NCI-H2081 (cell line): ENCODE measurements at places on chromosomes 2 and 18.

DNA sequence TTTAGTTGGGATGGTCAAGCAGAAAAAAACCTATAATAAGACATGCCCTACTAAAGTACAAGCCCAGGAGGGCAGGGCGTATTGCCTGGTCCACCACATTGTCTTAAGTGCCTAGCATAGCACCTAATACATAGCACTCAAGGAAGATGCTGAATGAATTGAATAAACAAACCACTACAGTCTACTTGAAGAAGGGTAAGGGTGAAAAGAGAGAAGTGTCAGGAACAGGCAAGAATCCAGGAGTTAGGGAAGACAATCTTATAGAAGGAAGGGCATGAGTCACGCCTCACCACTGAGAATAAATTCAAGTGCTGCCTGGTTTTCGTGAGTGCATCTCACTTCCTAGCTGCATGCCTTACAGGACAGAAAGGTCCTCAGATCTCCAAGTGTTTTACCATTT lies 13.9 kb downstream of the SLC19A3 start:
- no peak for DNase-seq

GRCh38 chr2:201233812-201234662 lies 26.3 kb upstream of the CASP8 start:
- DNase-seq: peak; percentile 7

DNA sequence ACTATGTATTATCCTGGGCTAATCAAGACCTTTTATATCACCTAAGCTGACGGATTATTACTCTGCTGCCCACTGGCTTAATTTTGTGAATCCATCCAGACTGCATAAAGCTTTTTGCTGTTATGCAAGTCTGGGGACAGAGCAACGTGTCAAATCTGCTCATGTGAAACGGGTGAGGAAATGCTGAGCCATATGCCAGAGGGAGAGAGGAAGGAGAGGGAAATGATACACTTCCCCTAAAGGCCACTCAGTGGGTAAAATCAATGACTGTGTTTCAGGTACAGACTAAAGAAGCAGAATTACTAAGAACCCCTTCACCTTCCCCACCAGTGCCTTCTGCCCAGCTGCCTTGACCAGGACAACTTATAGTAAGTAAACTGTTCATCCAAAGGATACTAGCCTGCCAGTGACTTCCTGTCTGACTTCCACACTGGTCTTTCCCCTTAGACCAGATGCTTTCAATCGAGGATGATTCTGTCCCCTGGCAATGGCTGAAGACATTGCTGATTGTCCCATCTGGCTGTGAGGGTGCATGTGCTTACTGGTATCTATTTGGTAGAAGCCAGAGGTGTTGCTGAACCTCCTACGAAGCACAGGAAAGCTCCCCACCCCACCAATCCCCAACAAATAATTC lies 43.0 kb downstream of the STAT1 start:
- DNase-seq: no peak

DNA sequence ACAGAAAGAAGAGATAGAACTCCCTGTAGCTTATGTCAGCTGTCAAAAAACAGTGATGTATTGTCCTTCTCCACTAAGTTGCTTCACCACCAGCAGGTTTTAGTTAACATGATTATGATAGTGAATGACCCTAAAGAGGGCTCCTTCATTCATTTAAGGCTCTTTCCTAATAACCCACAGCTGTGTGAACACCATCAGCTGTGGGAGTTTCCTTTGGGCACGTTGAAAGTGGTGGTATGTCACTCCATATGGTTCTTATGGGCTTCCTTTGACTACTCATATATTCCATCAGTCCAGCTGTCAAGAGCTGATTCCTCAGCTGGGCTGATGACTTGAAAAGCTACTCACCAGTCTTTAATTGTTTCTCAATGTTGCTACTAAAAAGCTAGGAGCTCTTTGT lies 210.3 kb downstream of the UBE2E3 start:
- no peak for DNase-seq

- DNase-seq: no peak
These were observed 301.2 kb downstream of the NCKAP5 start for GRCh38 chr2:133266926-133267590.

DNA sequence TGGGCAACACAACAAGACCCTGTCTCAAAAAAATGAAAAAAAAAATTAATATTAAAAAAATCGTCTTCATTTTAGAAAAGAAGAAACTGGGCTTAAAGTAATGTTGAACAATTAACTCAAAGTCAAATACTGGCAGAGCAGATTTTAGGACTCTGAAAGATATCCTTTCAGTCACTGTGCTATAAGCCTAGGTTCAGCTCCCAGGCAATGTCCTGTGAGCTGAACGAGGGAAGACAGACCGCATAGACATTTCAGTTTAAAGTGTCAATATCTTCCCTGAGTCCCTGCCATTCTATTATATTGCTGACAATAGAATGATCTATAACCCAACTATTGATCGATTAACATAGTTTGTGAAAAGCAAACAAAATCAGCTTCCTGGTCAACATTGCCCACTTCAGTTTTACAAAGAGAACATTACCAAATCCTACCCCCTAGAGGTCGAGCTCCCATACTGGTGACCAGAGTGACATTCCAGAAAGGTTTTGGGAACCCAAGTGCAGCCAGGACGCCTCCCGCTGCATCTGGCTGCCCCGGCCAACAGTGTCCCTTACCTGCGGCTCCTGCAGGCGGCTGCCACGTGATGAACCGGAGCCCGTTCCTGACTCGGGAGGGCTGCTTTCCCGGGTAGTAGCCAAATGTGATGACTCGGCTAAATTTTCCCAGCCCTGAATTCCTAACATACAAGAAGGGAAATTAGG lies 639 bp downstream of the MRO start:
- DNase-seq: peak; percentile 12

DNA sequence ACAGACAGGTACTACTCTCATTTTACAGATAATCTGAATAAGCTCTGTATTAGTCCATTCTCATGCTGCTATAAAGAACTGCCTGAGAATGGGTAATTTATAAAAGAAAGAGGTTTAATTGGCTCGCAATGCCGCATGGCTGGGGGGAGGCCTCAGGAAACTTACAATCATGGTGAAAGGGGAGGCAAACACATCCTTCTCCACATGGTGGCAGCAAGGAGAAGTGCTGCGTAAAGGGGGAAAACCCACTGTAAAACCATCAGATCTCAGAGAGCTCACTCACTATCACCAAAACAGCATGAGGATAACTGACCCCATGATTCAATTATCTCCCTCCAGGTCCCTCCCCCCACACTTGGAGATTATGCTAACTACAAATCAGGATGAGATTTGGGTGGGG lies 254.4 kb downstream of the KCNE4 start:
- DNase-seq: peak; percentile 44

DNA sequence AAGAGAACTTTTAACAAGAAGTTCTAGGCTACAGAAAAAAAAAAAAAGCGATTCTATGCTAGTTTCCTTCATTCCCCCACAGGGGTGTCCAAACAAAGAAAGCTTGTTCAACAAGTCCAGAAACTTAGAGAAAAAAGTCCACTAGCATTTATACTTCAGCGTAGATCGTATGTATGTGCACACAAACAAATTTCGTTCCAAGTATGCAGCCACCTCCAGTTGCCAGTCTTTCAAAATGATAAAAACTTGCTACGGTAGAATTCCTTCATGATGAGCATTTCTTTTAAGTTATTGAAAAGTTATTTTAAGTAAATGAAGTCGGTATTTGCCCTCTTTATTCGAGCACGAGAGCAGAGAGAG lies 3.7 kb upstream of the OTX1 start:
- DNase-seq: no peak

DNA sequence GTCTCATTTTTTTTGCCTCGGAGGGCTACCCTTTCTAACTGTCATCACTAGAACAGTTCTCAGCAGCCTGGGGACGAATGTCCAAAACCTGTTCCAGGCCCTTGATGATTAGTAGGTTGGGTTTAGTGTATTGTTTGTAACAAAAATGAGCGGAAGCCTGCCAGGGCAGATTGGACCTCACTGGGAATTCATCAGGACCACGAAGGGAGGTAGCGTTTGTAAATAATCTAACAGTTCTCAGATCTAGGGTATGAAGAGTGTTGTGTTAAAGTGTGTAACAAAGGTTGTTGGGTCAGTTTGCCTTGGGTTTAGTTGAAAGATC lies 799 bp downstream of the CEP68 start:
- DNase-seq: no peak

GRCh38 chr2:74864728-74865722 lies 31.1 kb downstream of the HK2 start:
- DNase-seq: no peak

GRCh38 chr18:59697236-59697932 lies at the start of gene CCBE1:
CCBE1 (minus strand) TSS chr18:59697423.
- DNase-seq: peak; percentile 43

GRCh38 chr2:232951891-232952290 lies 61.2 kb downstream of the NGEF start:
- DNase-seq: no peak

DNA sequence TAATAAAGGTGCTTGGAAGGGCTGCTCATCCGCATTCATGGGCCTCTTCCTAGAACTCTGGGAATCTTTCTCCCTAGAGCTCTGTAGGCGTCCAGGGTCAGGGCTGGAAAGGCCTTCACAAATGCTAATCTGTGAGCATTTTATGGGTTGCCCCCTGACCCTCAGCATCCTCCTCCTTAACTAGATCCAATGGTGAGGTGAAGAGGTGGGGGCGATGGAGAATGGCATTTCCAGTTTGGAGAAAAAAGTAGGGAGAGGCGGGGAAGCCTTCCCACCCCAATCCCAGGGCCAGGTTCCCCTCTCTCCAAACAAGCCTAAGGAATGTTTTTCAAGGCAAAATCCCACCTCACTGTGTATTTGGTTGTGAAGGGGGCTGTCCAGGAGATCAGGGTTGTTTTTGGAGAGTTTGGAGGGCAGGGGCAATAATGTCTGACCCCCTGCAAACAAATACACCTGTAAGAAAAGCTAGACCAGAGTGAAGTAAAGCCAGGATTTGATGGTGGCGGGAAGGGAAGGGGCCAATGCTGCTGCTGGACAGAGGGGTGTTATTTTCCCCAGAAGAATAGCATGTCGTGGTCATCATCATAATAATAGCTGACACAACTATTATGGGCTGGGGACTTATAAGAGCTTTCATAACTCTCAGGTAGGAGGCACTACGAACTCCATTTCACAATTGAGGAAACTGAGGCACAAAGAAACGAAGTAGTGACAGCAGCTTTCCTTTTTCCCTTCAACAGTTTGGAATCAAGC lies 1.4 kb upstream of the MYCN start:
- no peak for DNase-seq

DNA sequence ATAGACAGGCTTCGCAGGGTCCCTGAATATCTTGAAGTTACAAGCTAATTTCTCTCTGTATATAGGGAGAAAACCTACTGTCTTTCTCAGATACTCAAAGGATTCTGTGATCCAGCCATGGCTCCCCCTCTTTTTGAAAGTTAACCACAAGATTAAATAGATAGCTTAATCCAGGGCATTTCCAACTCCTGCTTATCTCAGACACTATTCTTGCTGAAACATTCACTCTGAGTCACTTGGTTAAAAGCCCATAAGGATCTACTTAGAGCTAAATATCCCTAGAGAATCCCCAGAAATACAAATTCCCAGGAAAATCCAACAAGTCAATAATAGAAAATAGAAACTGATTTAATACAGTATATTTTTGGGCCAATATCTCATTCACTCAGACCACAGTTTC lies 179.1 kb upstream of the LYPD1 start:
- no peak for DNase-seq

GRCh38 chr2:192072261-192072660 lies 122.5 kb downstream of the TMEFF2 start:
- no peak for DNase-seq

DNA sequence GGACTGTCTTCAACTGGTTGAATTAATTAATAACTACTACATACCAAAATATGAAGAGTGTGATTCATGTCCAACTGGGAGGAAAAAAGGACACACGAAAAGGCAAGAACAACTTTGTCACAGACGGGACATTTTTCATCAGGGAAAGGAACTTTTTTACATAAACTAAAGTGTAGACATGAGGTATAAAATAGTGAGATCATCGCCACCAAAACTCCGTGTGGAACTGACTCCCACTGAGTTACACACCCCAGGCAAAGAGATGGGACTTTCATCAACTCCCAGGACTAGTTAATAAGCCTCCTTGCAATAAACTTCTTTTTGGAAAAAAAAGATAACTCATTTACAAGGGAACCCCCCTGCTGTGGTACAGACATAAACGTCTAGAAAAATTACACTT lies 12.9 kb upstream of the NMI start:
- no peak for DNase-seq

- DNase-seq: no peak
These were observed 695 bp upstream of the SCYGR2 start for GRCh38 chr2:227597998-227598397.

- DNase-seq: no peak
These were observed 184.1 kb downstream of the ACKR3 start for GRCh38 chr2:236753606-236754270.

GRCh38 chr2:15173501-15173900 lies 387.6 kb downstream of the NBAS start:
- DNase-seq: no peak

- no peak for DNase-seq
These were observed 27.9 kb downstream of the PDIA6 start for GRCh38 chr2:10784719-10785118.

GRCh38 chr2:11827547-11827946 lies 81.1 kb downstream of the LPIN1 start:
- DNase-seq: no peak

DNA sequence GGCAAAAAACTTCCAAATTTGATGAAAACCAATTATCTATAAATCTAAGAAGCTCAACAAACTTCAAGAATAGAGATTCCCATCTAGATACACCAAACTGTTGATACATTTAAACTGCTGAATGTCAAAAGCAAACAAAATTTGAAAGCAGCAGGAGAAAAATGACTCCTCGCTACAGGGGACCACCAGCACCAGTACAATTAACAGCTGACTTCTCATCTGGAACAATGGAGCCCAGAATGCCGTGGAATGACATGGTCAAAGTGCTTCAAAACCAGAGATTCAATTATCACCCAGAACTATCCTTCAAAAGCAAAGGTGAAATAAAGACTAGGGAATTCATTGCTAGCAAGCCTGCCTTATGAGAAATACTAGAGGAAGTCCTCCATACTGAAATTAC lies 11.6 kb downstream of the SRSF7 start:
- DNase-seq: no peak

DNA sequence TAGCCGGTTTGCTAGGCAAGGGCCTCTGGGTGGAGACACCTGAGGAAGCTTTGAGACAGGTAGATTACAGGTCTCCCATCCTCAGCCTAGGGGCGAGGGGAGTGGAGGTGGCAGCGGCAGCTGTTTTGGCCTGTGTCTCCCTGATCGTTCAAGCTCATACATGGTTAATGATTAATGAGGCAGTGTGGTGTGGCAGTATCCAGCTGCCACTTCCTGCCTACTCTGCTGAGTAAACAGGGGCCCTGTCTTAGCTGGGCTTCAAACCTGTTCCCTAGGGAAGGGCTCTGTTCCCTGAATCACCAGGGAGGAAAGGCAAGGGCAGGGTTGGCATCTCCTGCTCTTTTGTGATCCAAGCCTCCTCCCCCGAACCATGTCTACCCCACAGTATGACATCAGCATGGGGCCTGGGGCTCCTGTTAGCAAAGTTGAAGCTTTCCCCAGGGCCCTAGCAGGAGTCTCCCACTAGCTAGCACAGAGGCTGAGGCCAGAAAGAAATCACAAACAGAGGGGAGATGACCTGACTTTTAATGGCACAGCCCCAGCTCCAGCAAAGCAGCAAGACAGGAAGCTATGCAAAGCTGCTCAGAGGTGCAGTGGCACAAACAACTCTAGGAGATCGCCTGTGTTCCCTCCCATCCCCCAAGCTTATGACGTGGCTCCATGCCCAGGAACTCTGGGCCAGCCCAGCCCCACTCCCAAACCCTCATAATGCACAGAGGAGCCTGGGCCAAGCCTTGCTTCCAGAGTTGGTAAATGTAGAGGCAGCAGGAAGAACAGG lies 3.7 kb upstream of the TUBA4B start:
- peak; percentile 85 for DNase-seq

- peak; percentile 17 for DNase-seq
These were observed 28.5 kb downstream of the HRH4 start for GRCh38 chr18:24488824-24489493.
